Muscle of arm (tissue), 14 donors: ENCODE measurements at places on chromosomes 11 and 22. TPM values are rescaled to one million over a fixed set of nuclear protein-coding genes. Genes with fewer than 3 reads are reported as not detected.

DNA sequence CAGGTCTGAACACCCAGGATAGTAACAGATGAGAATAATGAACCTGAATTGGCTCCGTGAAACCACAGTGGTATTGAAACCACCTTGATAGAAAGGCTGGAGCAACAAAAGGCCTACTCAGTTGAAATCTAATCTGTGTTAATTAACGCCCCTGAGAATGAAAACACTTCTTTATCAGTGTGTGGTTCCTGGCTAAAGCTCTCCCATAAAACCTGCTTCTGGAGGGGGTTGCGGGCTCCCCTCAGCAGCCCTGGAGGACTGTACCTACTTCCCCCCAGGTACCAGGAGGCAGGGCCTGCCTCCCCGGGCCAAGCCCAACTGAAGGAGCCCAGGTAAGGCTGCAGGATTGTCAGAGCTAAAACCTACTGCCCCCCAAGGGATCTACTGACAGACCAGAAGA, 54.6 kb downstream of the PLEKHA7 start:
- no peak for DNase-seq

The SUSD2 gene
- 0.83 TPM for polyA plus RNA-seq

- no peak for DNase-seq
Measured at GRCh38 chr11:26087120-26087935, 244.6 kb upstream of the ANO3 start.

The TBX1 gene
- not detected for polyA plus RNA-seq

The GAL gene
- not detected for polyA plus RNA-seq

The XRCC6 gene
- 235 TPM for polyA plus RNA-seq

- no peak for DNase-seq
Measured at GRCh38 chr11:65411681-65412070, 10.9 kb upstream of the NEAT1 start.

GRCh38 chr22:32050678-32051515, 7.8 kb downstream of the SLC5A1 start:
- DNase-seq = peak; percentile 9

DNA sequence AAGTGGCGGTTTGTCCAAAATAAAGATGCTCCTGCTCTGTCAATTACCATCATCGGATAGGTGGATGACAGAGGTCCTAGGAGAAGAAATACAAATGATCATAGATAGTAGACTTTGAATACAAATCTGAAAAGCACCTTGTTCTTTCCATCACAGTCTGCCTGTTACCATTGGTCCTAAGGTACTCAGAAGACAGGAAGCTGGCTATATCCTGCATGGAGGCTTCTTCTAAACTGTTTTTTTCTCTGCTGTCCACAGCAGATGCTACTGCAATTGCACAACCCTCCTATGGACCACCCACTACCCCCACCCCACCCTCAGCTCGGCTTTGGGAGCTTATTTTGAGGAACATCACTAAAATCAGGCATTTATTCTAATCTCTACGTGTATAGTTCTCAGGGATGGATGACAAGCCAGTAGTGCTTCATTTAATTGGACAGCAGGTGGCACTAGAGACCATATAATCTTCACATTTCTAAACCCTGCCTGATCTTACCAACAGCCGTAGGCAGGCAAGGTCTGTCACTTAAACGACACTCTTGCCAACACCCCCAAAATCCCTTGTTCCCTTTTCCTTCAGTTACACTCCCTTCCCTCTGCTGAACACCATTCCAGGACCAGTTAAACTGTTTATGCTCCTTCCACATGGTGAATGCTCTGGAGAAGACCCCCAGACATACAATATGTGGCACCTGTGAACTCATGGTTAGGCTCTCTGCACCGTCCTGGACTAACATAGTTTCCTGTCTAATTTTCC, 6.6 kb upstream of the PTS start:
- peak; percentile 81 for DNase-seq

The DGCR6 gene
- polyA plus RNA-seq = 88.0 TPM

The ZP1 gene
- polyA plus RNA-seq = not detected

DNA sequence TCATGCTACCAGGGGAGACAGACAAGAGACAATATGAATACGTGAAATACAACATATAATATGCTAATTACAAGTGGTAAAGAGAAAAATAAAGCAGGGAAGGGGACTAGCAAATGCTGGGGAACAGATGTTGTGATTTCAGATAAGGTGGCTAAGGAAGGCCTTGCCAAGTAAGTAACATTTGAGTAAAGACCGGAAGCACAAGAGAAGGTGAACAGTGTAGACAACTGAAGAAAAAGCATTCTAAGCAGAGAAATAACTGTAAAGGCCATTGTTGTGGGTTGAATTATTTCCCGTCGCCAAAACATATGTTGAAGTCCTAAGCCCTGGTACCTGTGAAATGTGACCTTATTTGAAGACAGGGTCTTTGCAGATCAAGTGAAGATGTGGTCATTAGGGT, 63.7 kb upstream of the EED start:
- DNase-seq = no peak

The CDKN1C gene
- 196 TPM for polyA plus RNA-seq

DNA sequence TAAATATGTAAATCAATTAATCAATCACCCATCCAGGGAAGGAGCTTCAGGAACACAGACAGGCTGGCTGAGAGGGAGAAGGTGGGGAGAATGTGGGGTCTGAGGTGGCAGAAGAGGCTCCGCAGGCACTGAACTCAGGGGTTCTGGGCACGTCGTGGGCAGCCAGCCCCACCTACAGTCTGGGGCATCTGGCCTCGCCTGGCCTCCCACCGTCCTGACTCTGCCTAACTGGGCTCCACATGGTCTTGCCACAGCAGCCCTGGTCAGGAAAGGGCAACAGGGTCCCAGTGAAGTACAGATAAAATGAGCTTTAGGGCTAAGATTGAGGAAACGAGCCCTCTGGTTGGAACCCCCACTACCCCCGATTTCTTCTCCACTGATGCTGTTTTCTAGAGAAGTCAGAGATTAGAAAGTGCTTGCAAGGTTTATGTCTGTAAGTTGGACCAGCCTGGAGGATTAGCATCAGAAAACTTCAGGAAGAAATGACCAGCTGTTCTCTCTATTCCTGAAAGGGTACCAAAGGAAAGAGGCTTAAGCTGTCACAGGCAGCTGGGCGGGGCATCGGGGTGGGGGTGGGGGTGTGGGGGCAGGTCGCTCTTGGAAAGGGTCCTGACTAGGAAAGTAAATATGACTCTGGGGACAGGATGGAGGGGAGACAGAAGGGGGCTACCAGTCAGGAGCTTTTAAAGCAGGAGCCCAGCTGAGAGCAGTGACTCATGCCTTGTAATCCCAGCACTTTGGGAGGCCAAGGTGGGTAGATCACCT, 261.7 kb downstream of the BUD13 start:
- DNase-seq = no peak

GRCh38 chr11:119794756-119795155, 65.8 kb upstream of the NECTIN1 start:
- DNase-seq = no peak

DNA sequence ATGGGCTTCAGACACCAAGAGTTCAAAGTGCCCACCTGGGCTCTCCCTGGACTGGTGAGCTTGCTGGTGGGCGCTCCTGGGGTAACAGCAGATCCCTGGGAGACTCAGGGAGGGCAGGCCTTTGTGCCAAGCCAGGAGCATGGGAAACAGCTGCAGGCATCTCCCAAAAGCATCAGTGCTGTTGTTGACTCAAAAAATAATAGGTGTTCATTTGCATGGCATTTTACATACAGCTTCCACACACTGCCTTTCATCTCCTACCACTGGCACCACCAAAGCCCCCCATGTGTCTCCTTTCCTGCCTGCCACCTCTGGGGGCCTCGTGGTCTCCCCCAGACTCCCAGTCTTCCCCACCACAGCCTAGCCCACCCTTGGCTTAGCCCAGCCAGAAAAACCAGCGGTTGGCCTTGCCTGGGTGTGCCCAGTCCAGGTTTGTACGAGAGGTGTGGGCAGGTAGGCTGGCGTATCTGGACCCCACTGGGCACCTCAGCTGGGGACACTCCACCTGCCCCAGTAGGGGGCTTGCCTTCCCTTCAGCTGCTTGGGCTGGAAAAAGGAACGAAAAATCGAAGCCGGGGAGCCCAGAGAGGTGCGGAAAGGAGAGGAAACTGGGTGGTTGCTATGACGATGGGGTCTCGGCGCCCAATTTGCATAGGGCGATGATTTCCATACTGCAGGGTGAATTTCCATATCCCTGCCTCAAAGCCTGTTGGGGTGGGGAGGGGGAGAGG, 15.0 kb downstream of the POU2F3 start:
- DNase-seq = no peak

DNA sequence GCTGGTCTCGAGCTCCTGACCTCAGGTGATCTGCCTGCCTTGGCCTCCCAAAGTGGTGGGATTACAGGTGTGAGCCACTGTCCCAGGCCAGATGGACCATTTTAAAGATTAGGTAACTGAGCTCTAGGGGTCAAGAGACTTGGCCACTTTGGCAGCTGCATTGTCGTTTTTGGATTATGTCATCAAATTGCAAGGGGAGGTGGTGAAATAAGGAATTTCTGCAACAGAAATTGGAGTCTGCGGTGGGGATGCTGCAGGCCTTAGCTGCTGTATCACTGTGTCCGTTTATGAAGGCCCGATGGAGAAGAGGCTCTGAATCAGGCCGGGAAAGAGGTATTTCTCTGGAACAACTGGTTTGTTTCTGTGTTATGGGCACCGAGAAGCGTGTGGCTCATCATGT, 34.6 kb downstream of the PTPRJ start:
- no peak for DNase-seq

The CBLIF gene
- not detected for polyA plus RNA-seq

The MIOX gene
- 0.16 TPM for polyA plus RNA-seq

The SESN3 gene
- 122 TPM for polyA plus RNA-seq

The SCGB2A2 gene
- polyA plus RNA-seq = not detected

The MUC2 gene
- polyA plus RNA-seq = not detected

The TOLLIP gene
- polyA plus RNA-seq = 20.8 TPM

The CCDC88B gene
- polyA plus RNA-seq = 3.3 TPM

DNA sequence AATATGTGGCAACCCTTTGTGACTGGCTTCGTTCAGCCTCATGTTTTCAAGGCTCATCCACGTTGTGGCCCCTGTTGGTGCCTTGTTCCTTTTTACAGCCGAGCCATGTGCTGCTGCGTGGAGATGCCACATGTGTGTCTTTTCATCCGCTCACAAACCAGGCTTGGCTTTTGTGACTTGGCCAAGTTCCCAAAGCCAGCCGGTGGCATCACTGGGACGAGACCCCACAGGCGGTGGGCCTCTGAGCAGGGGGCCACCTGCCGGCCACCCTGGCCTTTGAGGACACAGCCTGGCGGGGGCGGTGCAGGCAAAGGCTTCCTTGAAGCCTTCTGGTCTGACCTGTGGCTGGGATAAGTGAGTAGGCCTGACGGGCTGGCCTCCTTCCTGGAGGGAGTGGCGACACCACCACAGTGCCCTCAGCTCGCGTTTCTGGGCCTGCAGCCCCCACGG, 10.5 kb downstream of the GRK2 start:
- DNase-seq = no peak

DNA sequence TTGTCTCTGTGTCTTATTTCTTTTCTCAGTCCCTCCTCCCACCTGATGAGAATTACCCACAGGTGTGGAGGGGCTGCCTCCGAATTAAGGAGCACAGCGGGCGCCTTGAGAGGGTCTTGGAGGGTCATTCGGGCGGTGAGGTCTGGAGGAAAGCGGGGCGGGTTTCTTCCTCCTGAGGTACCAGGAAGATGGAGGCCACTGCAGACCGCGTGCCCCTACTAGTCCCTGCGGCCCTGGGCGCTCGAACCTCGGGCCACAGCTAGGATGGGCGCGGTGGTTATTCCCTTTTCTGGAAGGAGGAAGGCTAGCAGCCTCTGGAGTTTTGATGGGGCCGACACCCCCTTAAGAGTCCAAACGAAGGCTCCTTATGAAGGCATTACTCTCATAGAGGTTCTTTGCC, 5.5 kb upstream of the FAM111A start:
- no peak for DNase-seq

DNA sequence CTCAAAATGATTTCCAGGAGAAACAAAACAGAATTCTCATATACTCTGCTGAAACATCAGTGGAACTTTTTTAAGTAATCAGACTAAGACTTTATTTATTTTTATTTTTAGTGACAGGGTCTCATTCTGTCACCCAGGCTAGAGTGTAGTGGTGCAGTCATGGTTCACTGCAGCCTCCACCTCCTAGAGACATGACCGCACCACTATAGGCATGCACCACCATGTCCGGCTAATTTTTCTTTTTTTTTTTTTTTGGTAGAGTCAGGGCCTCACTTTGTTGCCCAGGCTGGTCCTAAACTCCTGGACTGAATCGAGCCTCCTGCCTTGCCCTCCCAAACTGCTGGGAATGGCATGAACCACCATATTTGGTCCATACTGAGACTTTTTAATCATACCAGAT, 42.9 kb downstream of the PRDM10 start:
- DNase-seq = no peak

DNA sequence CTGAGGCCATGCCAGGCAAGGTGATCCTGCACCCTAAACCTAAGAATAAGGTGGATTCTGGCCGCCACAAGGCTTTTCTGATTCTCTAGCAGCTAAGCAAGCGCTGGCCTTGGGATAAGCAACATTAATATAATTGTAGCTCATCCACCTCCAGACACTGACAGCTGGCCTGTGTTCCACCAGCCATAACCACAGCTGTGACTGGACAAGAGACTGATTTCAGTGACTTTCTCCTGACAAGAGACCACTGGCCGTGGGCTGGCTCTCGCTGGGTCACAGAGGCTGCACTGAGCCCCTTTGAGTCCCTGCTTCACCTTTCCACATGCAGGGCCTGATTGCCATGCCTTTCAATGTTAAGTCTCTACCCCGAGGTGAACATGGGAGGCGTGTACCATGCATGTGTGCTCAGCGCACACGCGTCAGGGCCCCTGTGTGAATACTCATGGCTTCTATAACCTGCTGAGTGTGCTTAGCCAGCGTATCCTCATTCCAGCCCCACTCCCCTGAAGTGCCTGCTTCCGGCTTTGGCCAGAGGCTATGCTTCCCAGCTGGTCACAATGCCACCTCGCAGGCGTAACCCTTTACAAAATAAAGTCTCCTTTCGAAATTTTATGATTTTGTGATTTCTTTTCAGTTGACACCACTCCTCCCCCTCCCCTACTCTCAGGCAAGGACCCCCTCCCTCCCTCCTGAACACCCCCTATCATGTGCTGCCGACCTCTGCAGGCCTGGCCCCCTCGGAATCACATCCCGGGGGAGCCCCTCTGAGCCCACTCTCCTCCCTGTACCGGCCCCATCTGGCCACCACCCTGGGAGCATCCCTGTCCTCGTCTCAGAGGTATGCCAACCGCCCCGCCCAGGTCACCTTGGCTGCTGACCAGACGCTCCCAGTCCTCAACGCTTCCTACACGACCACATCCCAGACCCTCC, 128.1 kb downstream of the CTTN start:
- DNase-seq = no peak

GRCh38 chr11:97938789-97939188, 1082.0 kb upstream of the CNTN5 start:
- DNase-seq = no peak

The RASD2 gene
- 8.4 TPM for polyA plus RNA-seq
